Activated gamma-delta T cell treated with Interleukin-2 at 50 U/mL for 16 hours (primary cell): ENCODE measurements at places on chromosomes 4 and X.

- no peak for DNase-seq
These were observed 67.2 kb downstream of the DCAF12L1 start for GRCh38 chrX:126485409-126485808.

DNA sequence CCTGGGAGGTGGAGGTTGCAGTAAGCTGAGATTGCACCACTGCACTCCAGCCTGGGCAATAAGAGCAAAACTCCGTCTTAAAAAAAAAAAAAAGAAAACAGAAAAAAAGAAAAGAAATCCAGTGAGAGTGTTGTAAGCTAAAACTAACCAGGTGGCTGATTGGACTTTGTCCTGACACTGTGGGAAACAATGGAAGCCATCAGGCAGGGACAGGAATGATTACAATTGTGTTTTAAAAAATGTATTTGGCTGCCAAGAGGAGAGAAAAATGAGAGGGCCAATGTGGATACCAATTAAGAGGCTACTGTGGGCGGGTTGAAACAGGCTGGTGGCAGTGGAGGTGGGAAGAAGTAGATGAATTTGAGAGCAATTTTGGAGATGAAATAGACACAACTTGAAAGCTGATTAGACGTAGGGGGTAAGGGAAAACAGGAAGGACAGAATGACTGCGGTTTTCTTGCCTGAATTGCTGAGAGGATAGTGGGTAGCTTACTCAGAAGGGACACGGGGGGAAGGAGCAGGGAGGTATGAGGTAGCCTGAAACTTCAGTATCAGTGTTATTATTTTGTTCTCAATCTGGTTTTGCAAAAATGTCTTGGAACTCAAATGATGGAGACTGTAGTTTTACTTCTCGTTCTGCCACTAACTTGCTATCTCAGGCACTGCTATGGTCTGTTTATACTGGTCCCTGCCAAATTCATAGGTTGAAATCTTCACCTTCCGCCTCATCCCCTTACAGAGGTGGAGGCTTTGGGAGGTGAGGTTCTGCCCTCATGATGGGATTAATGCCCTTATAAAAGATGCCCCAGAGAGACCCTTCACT is 45.6 kb upstream of the CHRNA9 start:
- no peak for DNase-seq

GRCh38 chrX:39601231-39602177 is 496.3 kb downstream of the BCOR start:
- DNase-seq = no peak

DNA sequence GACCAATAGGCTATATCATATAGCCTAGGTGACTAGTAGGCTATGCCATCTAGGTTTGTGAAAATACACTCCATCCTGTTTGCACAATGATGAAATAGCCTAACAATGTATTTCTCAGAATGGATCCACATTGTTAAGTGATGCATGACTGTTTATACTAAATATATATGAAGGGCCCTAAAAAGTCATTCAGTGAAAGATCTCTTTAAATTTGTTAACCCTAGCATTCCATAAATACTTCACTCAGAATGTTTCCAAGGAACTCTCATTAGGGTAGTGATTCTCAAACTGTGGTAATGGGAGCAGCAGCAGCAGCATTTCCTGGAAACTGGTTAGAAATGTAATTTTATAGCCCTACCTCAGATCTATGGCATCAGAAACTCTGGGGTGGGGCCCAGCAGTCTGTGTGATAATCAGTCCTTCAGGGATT is 74.9 kb downstream of the PRRG1 start:
- DNase-seq = no peak

- DNase-seq = peak; percentile 32
These were observed 18.8 kb downstream of the SPACA5 start for GRCh38 chrX:48025561-48025960.

- DNase-seq = no peak
These were observed 9.5 kb upstream of the CENPE start for GRCh38 chr4:103207673-103208072.

DNA sequence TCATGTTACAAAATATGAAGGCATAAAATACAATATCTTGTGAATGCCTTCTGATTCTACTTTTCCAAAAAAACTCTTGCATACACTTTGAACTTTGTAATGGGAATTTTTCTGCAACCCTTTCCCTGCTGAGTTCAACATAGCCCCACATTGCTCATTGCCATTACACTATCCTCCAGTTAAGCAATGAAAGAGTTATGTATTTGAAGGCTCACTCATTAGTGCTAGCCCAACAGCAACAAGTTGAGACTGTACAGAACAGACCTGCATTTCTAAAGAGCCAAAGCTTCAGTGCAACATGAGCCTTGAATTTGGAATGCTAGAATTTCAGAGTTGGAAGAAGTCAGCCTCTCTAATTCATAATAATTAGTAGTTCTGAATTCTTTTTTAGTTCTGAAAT is 44.4 kb upstream of the STAG2 start:
- DNase-seq = no peak

DNA sequence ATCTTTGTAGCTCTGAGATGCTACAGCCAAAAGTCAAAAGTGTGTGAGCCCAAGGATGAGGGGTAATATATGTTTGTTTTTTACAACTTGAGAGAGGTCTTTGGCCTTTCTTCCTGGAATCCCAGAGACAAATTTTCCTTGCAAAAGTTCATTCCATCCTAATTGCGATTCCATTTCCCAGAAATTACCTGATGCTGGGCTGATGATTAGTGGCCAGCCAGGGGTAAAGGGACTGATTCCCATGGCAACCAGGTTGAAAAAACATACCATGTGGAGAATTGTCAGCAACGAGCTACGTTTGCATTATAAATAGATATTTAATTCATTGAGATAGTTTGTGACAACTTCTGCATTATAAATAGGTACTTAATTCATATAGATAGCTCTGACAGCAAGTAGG is 17.8 kb downstream of the IGSF1 start:
- no peak for DNase-seq

GRCh38 chr4:17811078-17811603 is 362 bp downstream of the NCAPG start:
- no peak for DNase-seq

- DNase-seq = no peak
These were observed 22.3 kb upstream of the HTRA3 start for GRCh38 chr4:8247047-8247930.

GRCh38 chr4:54482529-54483200 is 175.1 kb upstream of the KIT start:
- DNase-seq = no peak

GRCh38 chr4:39571054-39571453 is 43.8 kb upstream of the UGDH start:
- DNase-seq = no peak

DNA sequence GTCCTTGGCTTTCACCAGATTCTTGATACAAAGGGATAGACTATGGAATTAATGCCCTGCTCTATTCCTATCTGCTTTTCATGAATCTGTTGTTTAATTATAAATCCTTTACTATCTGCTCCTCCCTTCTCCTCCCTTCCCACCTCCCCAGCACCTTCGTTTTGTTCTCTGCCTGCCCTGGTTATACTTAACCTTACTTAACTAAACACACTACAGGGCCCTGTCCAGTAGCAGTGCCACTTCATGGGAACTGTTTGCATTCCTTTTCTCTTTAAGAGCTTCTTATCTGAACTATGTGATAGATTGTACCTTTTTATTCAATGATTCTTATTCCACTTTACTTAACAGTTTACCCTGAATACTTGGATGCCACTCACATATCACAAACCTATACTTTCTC is 830 bp downstream of the HOPX start:
- DNase-seq = no peak

- DNase-seq = no peak
These were observed 712.0 kb upstream of the PCDH10 start for GRCh38 chr4:132437117-132437516.
